NCI-H345 (cell line): ENCODE measurements at places on chromosomes 2 and 18.

- DNase-seq = no peak
These were observed 16.3 kb downstream of the CNDP2 start for GRCh38 chr18:74512321-74513053.

- DNase-seq = peak; percentile 46
These were observed 47.6 kb upstream of the TTC39C start for GRCh38 chr18:23966909-23967308.

DNA sequence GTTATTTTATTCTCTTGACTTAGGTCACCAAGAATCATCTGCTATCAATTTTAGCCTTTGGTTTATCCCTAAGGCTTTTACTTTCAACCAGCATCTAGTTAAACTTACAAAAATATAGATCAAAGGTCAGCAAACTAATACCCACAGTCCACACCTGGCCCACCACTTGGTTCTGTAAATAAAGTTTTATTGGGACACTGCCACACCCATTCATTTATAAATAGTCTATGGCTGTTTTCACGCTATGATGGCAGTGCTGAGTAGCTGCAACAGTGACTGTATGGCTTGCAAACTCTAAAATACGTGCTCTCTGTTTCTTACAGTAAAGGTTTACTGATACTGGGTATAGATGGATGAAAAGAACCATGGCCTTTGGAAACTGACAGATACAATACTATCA is 107.0 kb downstream of the MEP1B start:
- no peak for DNase-seq

- DNase-seq = no peak
These were observed 23.6 kb downstream of the ALPK2 start for GRCh38 chr18:58605027-58606020.

- DNase-seq = no peak
These were observed 249.5 kb upstream of the TANK start for GRCh38 chr2:160910681-160911080.

GRCh38 chr18:41043876-41044275 is 911.2 kb upstream of the PIK3C3 start:
- no peak for DNase-seq

DNA sequence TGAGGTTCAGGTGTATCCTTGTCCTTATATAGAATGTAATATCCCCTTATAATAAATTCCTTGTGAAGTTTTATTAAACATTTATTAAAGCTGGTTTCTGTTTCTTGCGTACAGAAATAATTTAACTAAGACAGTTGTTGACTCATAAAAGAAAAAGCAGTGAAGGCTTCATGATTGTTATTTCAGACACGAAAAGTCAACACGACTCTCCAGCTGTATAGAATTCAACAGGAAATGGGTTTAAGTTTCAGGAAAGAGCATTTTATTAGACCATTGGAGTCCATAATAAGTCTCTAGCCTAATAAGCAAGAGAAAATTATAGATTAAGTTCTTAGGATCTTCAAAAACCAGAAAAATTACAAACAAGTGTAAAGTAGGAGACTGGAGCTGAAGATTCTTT is 62.2 kb downstream of the KCNE4 start:
- no peak for DNase-seq

DNA sequence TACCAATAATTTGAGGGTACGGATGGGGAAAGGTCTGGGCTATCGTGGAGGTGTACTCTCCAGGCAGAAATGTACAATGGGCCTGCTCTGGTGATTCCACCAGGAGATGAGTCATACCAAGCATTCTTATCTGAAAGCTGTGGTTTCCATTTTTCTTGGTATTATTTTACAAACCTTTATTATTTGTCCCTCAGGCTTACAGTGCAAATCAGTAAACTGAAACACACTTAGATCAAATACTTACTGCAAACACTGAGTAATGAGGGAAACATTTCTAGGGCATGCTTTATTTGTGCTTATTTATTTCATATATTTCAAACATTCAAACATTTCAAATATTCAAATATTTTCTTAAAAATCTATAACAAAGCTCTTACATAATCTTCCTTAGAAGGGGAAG is 319.8 kb downstream of the RND3 start:
- no peak for DNase-seq

DNA sequence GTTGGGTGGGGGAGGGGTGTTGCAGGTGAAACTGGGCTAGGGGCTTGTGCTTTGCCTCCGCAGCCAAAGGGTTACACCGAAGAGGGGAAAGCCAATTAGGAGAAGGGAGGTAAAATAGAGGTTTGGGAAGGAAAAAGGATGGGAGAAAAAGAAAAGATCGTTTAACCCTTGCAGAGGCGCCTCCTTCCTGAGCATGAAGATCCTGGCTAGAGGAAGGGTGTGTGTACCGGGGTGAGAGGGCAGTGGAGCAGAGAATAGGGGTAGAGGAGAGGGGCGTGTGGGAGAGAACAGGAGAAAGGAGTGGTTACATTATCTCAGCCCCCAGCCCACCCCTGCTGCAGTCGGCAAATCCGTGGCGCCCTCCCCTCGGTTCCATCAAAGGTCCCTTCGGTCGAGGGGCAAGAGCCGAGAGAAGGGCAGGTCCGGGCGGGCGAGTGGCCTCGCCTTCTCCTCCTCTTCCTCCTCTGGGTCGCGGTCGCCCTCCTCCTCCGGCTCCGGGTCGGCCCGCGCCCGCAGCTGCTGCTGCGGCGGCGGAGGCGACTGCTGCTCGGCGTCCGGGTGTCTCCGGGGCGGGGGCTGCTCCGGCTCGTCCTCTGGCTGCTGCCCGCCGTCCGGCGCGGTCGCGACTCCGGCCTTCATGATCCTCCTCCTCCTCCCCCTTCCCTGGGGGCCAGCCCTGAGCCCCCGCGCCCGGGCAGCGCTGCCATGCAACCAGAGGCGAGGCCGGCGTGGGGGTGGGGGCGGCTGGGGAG is 1.1 kb downstream of the MARCHF4 start:
- peak; percentile 13 for DNase-seq

DNA sequence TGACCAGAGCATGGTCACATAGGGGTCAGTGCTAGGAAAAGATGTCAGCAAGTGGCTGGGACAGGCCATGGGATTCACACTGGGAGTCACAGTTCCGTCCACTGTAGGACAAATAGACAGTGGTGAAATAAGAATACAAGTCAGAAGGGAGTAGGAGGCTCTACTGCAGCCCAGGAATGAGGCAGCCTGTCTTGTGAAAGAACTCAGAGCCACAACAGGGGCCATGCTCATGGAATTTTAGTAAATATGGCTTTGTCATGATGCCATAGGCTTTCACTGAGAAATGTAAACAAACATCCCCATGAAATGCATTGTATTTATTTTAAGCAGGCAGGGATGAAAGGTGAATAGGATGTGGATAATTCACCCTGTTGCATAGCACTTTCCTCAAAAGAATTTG is 504.3 kb downstream of the SOX11 start:
- peak; percentile 9 for DNase-seq

GRCh38 chr2:195859513-195859912 is 202.5 kb downstream of the SLC39A10 start:
- no peak for DNase-seq

DNA sequence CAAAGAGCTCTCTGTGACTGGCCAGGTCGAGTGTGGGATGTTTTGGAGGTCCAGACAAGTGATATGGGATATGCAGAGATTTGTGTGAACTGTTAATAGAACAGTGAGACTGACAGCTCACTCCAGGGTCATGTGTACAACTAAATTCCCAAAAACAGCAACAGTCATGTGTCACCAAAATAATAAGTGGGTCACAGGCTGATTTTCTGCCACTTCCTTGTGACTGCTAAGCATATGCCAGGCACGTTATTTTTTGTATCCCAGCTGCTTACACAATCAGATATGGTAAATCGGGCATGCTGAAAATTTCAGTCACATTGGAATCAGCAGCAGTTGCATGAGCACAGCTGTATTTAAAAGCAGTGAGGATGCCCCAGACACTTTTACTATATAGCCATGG is 198.7 kb downstream of the PTGR3 start:
- DNase-seq = no peak

- DNase-seq = no peak
These were observed 209.1 kb downstream of the TNS1 start for GRCh38 chr2:217793566-217794132.

DNA sequence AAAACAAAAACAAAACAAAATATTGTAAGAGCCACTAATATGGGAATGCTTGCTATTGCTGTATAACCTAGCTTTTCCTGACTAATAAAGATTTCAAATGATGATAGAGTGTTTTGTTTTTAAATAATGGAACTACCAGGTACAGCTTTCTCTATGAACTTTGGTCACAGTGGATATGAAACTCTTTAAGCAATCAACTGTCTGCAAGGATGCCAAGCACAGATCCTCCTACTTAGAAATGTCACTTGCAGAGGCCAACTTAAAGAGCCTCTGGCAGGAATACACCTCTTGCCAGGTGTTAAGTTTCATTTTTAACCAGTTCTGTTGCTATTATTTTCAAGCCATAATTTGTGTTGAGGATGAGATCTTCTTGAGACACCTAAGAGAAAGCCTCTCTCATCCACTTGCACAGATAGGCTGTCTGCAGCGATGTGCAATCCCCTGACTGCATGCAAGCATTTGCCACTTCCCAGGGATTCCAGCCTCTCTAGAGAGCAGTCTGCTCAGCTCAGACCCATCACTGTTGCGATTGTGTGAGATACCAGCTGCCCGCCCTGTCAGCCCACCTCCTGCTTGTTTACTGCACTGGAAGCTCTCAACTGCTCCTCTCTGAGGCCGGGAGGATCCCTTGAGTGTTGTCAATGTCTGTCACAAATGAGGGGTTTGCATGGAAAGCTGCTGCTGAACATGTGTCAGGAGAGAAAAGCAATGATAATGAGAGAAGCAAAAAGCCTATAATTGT is 86.1 kb upstream of the SCG2 start:
- peak; percentile 80 for DNase-seq

GRCh38 chr2:200962811-200963123 is 693 bp downstream of the ORC2 start:
- DNase-seq = no peak

DNA sequence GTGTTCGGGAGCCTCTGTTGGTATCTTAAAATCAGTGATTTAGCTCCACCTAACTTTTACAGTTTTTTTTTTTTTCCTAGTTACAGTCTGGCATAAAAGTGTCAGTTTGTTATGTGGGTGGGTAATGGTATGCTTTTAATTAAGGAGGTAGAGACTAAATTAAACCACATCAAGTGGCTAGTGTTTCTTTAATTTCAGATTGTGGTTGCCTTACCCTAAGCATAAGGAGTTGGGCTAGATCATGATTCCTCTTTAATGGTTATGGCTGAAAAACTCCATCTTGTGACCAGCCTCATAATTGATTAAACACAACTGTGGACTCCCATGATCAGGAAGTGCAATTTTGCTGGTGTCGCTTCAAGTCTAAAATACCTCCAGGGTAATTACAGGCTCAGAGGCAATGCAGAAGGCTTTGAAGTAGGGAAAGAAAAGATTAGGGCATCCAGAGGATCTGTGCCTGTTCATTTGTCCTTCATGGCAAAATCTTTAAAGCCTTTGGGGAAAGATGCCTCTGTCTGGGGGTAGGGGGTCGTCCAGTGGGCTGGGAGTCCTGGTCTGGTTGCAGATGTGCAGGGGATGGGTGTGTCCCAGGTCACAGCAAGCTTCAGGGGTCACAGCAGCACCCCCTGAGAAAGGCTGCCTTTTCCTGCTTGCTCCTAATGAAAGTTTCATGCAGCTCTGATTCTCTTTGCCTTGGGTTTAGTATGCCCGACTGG is 579.2 kb downstream of the BCL11A start:
- no peak for DNase-seq

DNA sequence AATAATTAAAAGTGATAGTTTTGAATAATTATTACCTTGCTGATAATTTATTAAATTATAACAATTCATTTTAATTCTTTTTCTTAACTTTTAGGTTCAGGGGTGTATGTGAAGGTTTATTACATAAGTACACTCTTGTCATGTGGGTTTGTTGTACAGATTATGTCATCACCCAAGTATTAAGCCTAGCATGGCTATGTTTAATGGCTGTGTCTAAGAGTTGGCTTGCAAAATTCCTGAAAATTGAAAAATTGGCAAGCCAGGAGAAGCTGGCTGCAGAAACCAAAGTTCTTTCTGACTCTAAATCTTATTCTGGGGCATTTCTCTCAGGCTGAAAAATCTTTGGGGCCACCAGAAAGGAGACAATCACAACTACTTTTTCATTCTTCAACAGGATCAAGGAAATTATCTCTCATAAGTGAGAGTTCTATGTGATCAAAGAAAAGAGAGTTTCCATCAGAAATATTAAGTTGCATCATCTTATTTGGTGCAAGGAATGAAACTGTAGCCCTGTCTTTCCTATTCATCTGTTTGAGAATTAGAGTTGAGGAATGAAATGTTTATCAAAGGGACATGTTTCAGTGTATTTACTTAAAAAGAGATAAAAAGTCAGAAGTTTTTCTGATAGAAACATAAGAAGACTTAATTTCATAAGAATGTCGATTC is 412.1 kb upstream of the CDH2 start:
- no peak for DNase-seq

GRCh38 chr2:145563741-145564615 is 1044.1 kb upstream of the ZEB2 start:
- DNase-seq = peak; percentile 45

DNA sequence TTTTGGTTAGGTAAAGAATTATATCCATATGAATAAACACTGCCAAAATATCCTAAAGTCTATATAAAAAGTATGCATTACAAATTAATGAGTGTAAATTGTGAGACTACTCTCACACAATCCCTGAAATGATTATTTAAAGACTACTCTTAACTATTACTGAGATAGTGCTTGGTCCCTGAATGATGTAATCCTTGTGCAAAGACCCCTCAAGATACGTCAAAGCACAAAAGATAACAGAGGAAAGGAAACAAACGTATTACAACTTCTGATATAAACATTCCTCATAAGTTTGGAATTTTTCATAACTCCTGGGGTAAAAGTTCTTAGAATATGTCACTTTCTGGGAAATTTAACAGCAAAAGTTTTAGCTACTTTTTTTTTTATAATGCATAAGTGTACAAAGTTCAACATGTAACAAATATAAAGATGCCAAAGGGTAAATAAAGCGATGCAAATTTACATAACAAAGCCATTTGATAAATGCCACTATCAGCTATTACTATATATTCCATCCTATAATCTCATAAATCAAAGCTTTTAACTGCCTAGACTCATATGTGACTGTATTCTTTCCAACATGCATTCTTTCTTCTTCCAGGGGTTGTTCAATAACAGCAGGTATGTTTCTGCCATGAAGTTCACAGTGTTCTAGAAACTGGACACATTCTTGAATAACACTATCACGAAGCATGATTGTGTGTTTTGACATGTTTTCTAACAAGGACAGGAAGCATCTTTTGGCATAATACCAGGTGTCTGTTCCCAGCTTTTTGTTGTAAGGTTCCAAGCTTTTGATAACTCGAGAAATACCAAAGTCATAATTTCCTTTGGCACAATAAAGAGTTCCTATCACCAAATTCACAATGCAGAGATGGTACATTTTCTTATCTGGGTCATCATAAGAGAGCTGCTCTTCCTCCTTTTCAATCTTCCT is 158.0 kb downstream of the AGPS start:
- no peak for DNase-seq

- DNase-seq = no peak
These were observed 760.4 kb downstream of the ADCYAP1 start for GRCh38 chr18:1665079-1665478.

DNA sequence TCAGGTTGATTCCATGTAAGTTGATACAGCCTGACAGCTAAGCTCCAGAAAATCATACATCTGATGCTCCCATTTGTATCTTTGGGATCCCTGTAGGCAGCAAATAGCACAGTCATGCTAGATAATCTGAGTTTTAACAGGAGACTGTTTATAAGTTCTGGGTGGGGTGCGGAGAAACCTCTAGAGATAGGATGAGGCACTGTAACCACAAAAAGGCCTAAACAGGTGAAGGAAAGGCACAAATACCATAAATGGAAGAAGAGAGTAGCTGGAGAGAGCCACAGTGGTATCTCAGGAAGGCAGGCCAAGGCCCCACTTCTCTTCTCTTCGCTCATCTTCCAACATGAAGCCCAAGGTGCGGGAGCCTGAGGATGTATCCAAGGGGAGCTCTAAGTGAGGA is 18.1 kb upstream of the B4GALT6 start:
- no peak for DNase-seq
